ENCODE measurements at places on chromosomes 1 and 21. TPM values are rescaled to one million over a fixed set of nuclear protein-coding genes. Genes with fewer than 3 reads are reported as not detected.

Gene PLA2G2D
- not detected for total RNA-seq

Gene C1orf94
- not detected for total RNA-seq

Gene PBX1
- total RNA-seq = 77.6 TPM

Gene SHISAL2A
- 1.6 TPM for total RNA-seq

Gene SPRR2G
- total RNA-seq = not detected

Gene RGS8
- not detected for total RNA-seq

Gene TRPM2
- total RNA-seq = not detected

Gene VWA5B1
- total RNA-seq = not detected

Gene FOXD2
- total RNA-seq = under 0.01 TPM

Gene FALEC
- not detected for total RNA-seq
